Left renal pelvis (tissue), 4 donors: ENCODE measurements at places on chromosomes 3 and 15. TPM values are rescaled to one million over a fixed set of nuclear protein-coding genes. Genes with fewer than 3 reads are reported as not detected.

GRCh38 chr15:46127361-46127874 lies 492.6 kb downstream of the SQOR start:
- no peak for DNase-seq

- no peak for DNase-seq
Observed at GRCh38 chr3:46664971-46665762, 28.3 kb downstream of the ALS2CL start.

The PLA1A gene
- 7.6 TPM for polyA plus RNA-seq

DNA sequence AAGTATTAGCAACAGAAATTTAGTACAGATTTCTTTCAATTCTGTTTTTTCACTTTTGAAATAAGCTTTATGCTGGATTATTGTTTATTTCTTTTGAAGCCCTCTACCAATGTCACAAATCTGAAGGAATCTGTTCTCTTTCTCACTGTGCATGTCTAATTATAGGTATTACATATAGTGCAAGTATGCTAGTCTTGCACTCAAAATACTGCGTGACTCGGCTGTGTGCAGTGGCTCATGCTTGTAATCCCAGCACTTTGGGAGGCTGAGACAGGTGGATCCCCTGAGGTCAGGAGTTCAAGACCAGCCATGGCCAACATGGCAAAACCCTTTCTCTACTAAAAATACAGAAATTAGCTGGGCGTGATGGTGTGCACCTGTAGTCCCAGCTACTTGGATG lies 95.8 kb upstream of the PLAAT1 start:
- no peak for DNase-seq

- no peak for DNase-seq
Observed at GRCh38 chr3:43094381-43094780, 11.5 kb downstream of the POMGNT2 start.
